GM13976 (cell line): ENCODE measurements at places on chromosomes 4 and X.

DNA sequence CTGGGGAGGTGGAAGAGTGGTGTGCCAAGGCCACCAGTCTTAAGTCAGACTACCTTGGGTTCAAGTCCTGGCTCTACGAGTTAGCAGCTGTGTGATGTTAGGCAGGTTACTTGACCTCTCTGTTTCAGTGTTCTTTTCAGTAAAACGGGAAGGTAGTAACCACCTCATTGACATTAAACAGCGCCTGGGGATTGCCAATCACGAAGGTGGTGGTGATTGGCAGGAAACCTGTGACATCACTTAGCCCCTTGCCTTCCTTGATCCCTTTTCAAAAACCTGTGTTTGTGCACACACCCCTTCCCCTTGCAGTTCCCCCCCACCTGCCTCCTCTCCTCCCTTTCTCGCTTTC, 7.6 kb downstream of the KLF3 start:
- DNase-seq = no peak

DNA sequence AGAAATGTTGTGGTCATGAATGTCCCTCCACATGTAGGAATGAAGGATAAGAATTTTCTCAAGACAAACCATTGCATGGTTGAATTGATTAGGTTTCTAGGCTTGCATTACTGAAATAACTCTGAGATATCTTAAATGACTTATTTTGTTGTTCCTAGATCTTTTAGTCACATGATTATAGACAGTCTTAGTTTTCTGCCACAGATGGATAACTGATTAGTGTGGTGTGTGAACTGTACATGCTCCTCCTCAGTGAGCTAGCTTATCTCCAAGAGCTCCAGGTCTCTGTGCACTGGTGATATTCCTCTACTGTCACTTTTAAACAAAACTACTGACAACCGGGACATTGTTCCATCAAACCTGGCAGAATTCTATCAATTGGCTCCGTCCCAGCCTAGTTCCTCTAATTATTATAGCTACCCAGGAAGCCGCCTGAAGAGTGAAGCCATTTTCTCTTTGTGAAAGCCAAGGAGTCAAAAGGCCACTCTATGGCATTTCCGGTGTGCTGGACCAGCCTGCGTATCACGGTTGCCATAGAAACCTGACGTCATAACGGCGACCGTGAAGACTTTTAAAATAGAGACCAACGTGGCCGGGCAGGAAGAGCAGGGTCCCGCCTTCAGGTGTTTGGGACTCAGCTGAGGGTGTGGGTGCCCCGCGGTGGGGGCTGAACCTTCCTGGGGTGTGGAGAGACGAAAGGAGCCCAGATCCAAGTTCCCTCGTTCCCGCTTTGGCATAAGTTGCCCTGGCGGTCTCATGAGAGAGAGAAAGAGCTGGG, 28.1 kb downstream of the BEX3 start:
- peak; percentile 61 for DNase-seq

- DNase-seq = no peak
These were observed 12.9 kb downstream of the CHRNA9 start for GRCh38 chr4:40348000-40348399.

DNA sequence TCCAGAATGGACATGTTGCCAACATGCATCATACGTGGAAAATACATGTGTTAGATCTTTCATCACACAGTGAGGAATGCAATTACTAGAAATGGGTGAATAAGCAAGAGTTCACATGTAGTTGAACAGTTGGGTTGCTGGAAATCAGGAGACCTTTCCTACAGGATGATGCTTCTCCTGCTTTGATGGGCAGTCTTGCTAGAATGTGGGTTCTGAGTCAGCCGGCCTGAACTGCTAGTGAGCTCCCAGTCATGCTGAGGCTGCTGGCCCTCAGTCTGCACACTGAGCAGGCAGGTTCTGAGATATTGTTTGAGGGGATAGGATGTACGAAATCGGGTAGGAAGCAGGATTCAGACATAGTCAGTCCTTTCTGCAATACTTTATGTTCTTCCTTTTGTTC, 20.2 kb downstream of the MSL3 start:
- DNase-seq = no peak

- DNase-seq = no peak
These were observed 342.8 kb downstream of the DMD start for GRCh38 chrX:32868524-32868895.
